GM13977 (cell line): ENCODE measurements at places on chromosomes 7 and 10.
A peak's percentile ranks its signal among the peaks of the same experiment; 100 is the strongest.

- no peak for DNase-seq
Observed at GRCh38 chr7:150567169-150567568, at the start of gene GIMAP4. Gene GIMAP4, plus strand, starts transcription at chr7:150567390. Its CDS starts 2,512 bp downstream, at chr7:150569902.

GRCh38 chr7:66859339-66859738, 61.7 kb upstream of the TMEM248 start:
- no peak for DNase-seq

DNA sequence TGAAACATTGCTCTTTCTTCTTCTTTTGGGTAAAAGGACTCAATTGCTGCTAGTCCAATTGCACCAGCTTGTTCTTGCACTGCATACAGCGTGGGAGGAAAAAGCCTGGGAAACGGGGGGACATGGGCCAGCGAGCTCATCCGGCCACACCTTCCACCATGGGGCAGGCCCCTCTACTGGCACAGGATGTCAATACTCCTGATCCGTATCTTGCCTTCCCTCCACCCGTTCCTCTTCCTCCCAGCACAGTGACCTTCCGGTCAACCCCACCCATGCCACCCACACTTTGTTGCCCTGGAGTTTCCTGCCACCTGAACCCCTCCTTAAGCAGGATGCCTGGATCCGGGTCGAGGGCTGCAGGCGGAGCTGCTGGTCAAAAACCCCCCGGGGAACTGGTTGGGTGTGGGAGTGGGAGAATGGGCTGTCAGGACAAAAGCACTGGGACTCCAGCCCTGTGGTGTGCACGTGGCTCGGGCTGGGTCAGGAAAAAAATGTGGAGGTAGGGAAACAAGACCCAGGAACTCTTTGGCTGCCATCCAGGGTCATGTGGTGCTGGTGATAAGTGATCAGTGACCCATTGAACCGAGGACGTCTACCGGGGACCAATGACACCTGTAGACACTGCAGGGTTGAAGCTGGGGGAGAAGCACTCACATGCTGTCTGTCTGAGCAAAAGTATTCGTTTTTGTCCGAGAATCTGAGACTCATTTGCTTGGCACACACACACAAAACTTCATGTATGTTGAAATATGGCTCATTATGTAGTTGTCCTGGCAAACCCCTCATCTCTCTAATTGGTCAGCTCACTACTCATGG, 8.1 kb downstream of the IL2RA start:
- DNase-seq = no peak

GRCh38 chr7:5755704-5756504, 25.6 kb downstream of the RNF216 start:
- no peak for DNase-seq

DNA sequence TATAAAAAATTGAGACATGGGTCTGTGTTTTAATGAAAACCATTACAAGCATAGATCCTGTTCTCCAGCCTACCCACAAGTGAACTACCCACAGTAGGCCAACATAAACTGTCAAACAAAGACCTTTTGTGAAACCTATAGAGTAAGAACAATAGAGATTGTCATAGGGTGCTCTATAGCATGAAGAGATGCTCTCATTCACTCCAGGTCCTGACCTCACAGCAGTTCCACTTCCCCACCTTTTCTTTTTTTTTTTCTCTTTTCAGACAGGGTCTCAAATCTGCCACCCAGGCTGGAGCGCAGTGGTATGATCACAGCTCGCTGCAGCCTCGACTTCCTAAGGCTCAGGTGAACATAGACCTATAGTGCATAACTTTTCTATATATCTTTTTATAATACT, 72.3 kb downstream of the CPEB3 start:
- no peak for DNase-seq

DNA sequence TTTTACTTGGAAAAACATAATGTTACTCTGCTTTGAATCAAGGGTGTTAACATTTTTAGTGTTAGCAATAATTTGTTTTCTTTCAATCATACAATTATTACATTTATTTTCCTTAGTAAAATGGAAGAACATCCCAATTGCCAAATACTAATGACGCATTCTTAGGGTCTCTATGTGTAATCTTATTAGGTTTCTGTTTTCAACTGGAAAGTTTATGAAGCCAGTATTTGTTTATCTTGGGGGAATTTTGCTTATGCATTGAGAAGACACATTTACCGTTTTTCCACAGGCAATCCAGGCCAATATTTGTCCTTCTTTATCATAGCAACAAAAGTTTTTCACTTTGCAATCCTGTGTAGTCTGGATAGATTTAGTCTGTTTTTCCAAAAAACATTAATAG, 134.5 kb downstream of the CPED1 start:
- DNase-seq = no peak

GRCh38 chr10:110737886-110738634, 93.9 kb downstream of the RBM20 start:
- DNase-seq = no peak

GRCh38 chr7:37580376-37580775, 103.2 kb upstream of the GPR141 start:
- no peak for DNase-seq

GRCh38 chr7:139667377-139667776, 110.4 kb downstream of the HIPK2 start:
- DNase-seq = no peak

- DNase-seq = no peak
Observed at GRCh38 chr10:89954061-89954460, 252.7 kb downstream of the KIF20B start.

GRCh38 chr10:44198096-44198779, 186.7 kb downstream of the CXCL12 start:
- DNase-seq = no peak

DNA sequence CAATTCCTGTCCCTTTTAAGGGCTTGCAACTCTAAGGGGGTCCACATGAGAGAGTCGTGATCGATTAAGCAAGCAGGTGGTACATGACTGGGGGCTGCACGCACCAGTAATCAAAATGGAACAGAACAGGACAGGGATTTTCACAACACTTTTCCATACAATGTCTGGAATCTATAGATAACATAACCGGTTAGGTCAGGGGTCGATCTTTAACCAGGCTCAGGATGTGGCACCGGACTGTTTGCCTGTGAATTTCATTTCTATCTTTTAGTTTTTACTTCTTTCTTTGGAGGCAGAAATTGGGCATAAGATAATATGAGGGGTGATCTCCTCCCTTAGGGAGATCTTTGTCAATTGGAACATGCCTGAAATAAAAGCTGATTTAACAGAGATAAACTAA, 370.1 kb downstream of the IPMK start:
- no peak for DNase-seq

- DNase-seq = no peak
Observed at GRCh38 chr10:59383436-59383835, 21.1 kb upstream of the FAM13C start.

DNA sequence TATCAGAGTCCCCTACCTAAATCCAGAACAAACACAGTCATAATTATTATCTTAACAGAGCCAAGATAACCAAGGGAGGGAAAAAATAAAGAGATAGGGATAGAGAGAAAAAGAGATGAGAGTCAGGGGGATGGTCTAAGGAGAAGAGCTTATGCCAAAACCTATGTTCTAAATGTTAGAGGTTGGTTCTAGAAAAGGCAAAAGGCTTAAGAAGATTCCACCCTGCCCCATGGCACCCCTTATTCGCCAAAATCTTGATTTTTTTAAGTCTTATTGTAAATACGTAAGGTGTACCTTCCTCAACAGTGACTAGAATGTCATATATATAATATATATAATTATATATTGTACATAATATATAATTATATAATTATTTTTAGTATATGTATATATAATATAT, 29.6 kb upstream of the CTNNA3 start:
- DNase-seq = no peak

- no peak for DNase-seq
Observed at GRCh38 chr7:42162560-42163325, 74.3 kb downstream of the GLI3 start.

GRCh38 chr10:102675666-102676533, 31.6 kb downstream of the TRIM8 start:
- DNase-seq = peak; percentile 24

- no peak for DNase-seq
Observed at GRCh38 chr10:120052964-120053702, 160.6 kb downstream of the SEC23IP start.

DNA sequence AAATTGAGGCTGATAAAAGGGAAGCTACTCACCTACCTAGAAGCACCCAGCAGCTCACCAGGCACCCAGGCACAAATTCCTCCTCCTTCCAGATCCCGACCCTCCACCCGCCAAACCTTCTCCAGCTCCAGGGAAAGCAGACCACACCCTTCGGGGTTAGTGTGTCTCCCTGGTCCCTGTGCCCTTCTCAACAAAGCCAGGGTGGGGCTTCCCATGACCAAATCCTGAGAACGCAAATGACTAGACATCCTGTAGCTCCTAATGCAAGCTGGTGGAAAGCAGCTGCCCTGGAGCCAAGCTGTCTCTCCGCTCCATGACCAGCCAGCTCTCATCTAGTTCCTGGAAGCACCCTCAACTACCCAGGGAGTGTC, 4.4 kb downstream of the TBX20 start:
- DNase-seq = no peak

DNA sequence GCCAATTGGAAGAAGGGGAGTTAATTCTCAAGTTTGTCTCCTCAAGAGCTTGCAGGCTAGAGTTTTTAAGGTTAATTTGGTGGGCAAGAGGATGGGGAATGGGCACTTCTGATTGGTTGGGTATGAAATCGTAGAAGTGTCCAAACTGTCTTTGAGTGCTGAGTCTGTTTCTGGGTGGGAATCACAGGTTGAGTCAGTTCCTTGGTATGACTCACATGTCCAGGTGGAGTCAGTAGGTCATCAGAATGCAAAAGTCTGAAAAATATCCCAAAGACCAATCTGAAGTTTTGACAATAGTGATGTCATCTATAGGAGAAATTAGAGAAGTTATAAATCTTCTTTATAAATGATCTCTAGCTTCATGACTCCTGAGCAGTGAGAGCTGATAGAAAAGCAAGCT, 1252.2 kb downstream of the REEP3 start:
- DNase-seq = no peak

- DNase-seq = no peak
Observed at GRCh38 chr10:6023661-6024333, 38.4 kb downstream of the IL2RA start.

- DNase-seq = no peak
Observed at GRCh38 chr7:75861636-75862035, 17.2 kb upstream of the RHBDD2 start.

DNA sequence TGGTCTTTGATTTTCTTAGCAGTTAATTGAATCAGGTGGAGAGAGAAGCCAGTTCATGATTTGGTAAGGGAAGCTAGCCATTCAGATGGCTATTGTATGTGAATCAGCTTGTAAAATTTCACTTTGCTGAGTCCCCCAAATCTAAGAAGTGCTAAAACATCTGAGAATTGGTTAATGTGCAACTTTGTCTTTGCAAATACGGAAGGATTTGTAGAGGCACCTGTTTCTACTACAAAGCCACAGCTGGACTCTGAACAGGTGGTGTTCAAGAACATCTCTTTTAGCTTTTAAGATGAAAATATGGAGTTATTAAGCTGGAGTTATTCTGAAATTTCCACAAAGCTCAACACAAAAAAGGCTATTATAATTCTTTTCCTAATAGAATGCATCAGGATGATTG, 132.6 kb downstream of the VPS50 start:
- no peak for DNase-seq

- DNase-seq = no peak
Observed at GRCh38 chr7:124072603-124073309, 39.9 kb upstream of the TMEM229A start.

DNA sequence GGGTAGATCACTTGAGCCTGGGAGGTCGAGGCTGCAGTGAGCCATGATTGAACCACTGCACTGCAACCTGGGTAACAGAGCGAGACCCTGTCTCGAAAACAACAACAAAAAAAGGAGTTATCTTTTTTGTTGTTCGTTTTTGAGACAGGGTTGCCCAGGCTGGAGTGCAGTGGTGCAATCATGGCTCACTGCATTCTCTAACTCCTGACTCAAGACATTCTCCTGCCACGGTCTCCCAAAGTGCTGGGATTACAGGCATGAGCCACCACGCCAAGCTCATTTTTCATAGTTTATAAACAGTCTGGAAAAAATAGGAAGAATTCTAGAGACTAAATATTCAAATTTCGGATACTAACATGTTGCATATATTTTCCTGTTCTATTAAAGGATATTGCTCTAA, 29.4 kb downstream of the SFXN4 start:
- no peak for DNase-seq

GRCh38 chr10:24707445-24707844, 16.2 kb downstream of the ARHGAP21 start:
- peak; percentile 12 for DNase-seq

DNA sequence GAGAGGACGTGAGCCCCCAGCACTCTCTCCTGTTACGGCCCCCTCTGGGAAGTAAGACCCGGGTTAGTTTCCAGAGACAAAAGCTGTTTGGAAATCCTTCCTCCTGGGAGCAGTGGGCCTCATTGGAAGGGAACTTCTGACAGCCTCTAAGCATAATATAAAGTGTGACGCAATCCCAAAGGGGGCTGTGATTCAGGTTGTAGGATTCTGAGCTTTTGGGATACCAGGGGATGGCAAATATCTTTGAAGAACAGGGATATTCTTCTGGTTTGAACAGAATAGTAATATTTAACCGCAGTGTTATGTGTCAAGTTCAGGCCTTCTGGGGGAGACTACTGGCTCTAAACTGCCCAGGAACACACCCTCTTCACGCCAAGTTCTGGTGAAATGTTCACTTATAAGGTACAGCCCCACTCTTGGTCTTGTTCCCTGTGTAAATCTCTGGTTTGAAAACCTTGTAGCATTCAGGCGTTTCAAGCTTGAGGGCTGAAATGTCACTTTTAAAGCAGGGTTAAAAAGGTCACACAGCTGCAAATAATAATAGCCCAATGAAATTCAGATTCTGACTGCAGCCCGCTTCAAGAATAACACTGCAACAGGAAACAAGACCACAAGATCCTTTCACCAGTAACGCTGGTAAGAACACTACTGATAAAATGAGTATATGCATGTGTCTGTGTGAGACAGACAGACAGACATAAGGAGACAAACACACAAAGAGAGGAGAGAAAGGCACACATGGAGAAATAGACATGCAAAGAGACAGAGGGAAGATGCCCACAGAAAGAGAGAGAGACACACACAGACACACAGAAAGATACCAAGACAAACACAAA, 69.0 kb downstream of the CREB5 start:
- DNase-seq = peak; percentile 22

GRCh38 chr10:22365233-22365632, 19.9 kb downstream of the SPAG6 start:
- no peak for DNase-seq

DNA sequence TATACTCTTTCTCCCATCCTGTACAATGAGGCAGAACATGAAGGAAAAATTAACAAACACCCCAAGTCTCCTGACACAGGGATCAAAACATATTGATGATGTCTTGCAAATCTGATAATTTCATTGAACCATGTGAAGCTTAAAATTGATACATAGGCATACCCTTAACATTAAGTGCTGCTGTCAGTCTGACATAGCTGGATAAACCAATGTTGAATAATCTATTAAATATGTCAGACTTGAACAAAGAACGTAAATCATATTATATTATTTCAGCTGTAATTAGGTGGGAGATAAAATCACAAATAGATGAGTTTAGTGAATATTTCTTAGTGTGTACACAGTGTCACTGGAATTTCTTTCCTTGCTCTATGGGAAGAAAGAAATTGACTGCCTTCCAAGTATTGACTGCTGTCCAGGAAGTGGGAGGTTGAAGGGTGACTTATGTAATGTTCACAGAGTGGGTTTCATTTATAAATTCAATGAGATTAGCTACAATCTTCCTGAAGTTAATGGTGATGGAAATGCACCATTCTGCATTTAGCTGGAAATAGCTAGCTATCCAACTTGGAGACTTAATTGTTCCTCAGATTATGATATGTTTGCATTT, 170.8 kb downstream of the AUTS2 start:
- DNase-seq = no peak

GRCh38 chr7:108402865-108403264, 53.4 kb downstream of the NRCAM start:
- peak; percentile 38 for DNase-seq
